ENCODE measurements at places on chromosomes 3 and 15.

GRCh38 chr3:4019501-4019900 is 220.3 kb downstream of the LRRN1 start:
- DNase-seq = no peak

GRCh38 chr3:112531358-112531781 is 30.4 kb downstream of the ATG3 start:
- no peak for DNase-seq

- DNase-seq = no peak
These were observed 36.0 kb upstream of the SEMA4B start for GRCh38 chr15:90165157-90165556.

DNA sequence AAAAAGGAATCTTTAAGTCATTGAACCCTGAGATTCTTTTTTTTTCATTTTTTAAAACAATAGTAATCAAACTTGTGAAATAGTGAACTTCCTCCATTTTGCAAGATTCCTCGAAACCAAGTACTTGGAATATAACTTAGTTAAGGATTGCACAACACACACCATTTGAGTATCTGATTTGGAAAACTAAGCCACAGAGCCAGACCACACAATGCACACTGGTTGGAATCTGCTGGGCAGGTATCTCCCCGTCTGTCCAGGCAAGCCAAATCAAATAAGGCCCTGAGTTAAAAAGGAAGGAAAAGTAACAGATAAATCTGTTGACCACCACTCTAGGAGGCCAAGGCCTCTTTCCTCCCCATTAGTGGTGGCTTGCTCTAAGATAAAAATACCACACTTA is 177.5 kb upstream of the ICE2 start:
- no peak for DNase-seq

GRCh38 chr3:39177708-39178332 is 14.6 kb downstream of the XIRP1 start:
- DNase-seq = peak; percentile 49

DNA sequence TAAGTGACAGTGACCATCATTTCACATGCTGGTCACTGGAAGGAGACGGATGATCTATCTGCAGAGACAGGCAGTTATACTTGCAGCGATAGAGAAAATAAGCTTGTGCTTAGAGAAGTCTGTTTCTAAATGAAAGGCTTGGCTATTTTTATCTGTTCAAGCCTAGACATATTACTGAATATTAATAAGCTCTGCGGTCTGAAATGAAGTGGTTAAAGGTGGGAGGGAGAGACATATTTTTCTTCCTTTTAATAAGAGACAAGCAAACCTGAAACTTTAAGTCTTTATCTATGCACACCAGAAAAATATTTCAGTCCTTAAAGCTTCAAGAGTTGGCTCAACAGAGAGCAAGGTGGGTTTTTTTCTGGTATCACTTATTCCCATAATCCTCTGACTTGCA is 99.0 kb downstream of the CD200R1L start:
- no peak for DNase-seq

DNA sequence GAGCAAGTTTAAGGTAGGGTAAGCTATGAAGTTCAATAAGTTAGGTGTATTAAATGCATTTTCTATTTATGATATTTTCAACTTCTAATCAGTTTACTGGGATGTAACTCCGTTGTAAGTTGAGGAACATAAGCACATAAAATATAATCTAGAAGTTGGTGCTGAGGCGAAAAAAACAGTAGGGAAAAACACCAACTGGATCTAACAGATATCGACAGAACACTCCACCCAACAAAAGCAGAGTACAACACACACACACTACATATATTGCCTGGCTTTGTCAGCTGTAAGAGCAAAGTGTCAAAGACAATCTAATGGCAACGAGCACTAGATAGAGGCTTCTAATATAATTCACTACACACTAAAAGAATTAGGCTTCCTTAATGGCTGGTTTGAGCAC is 8.4 kb downstream of the PIK3R4 start:
- DNase-seq = no peak

DNA sequence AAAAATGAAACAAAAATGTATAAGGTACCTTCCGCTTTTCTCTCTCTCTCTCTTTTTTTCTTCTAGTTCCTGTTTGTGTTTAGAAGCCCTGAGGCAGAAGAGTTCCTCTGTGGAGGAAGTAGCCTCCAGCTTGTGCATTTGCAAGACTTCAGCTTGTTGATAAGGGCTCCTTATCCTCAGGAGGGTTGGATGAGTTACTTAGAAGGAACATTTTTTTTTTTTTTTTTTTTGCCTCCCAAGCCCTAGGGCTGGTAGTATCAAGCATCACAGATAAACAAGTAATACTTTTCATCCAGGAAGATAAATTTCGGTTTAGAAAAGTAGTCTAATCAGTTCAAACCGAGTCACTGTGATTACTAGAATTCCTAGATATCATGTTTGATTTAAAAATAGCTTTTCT is 91.0 kb upstream of the CBLB start:
- DNase-seq = no peak

DNA sequence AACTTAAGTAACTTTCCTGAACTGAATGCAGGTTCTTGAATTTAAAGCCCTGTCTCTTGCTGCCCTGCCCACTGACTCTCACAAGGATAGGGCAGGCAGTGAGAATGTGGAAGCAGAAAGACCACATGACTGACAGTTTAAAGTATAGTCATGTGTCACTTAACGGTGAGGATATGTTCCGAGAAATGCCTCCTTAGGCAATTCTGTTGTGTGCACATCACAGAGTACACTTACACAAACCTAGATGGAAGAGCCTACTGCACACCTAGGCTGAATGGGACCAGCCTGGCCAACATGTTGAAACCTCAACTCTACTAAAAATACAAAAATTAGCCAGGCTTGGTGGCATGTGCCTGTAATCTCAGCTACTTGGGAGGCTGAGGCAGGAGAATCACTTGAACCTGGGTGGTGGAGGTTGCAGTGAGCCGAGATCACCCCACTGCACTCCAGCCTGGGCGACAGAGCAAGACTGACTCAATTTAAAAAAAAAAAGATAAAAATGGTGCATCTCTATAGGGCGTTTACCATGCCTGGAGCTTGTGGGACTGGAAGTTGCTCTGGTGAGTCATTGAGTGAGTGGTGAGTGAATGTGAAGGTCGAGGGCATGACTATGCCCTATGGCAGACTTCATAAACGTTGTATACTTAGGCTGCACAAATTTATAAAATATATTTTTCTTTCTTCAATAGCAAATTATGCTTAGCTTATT is 18.9 kb upstream of the COPG1 start:
- DNase-seq = no peak

DNA sequence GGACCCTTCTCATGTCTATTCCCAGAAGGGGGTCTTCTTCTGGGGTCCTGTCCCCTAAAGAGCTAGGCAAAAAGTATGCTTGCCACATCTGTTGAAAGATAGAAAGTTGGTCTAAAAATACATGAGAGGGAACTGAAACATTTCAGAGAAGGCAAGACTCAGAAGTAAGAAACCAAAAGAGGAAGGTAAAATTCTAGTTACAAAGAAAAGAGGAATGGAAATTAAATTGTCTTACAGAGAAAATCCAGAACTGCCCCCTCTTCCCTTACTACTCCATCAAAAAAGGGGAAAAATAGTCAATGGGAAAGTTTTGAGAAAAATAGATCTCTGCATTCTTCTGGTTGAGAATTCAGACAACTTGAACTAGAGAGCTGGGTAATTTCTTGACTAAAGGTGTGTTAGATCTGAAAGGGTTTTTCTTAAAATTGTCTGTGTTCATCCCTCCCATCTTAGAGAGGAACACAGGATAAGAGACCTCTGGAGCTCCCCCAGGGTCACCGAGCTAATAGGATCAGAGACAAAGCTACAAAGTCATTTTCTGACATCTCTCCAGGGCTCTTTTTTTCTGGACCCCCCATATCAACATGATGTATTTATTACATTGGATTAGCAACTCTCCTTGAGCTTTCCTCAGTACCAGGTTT is 32.3 kb upstream of the CCR2 start:
- DNase-seq = no peak

DNA sequence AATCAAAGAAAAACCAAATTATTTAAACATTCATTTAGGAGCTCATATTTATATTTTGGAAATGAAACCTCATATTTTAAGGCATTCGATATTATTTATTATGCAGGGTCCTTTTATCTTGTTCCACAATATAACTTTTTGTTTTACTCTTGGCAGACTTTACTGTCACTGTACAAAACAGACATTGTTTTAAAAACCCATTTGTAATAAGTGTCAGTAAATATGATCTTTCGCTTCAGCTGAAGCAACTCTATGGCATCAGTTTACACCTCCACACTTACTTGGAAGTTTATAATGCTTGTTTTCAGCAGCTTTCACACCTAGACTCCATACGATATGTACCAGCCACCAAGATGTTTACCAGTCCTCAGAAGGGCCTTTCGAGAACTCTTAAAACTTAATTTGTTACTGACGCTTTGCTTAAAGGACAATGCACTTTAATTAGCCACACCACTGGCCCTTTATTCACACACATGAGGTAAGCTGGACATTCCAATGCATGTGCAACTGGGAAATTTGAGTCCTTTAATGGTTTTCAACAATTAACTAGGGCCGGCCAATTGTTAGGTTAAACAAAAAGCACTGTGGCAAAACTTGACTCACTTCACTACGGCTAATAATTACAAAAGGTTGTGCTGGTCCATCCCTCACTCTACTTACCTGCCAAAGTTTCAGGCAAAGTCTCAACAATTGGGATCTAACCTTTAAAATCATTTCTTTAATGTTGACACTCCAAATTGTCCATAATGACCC is 16.7 kb downstream of the WWTR1 start:
- no peak for DNase-seq

GRCh38 chr3:124685481-124685880 is 44.8 kb upstream of the UMPS start:
- DNase-seq = no peak

Measured in NT2/D1 (cell line).